Endothelial cell of umbilical vein (primary cell): ENCODE measurements at places on chromosomes 16 and 17. TPM values are rescaled to one million over a fixed set of nuclear protein-coding genes. Genes with fewer than 3 reads are reported as not detected.

GRCh38 chr17:2398655-2399571, 1.9 kb downstream of the MNT start:
- DNase-seq = peak; percentile 88

DNA sequence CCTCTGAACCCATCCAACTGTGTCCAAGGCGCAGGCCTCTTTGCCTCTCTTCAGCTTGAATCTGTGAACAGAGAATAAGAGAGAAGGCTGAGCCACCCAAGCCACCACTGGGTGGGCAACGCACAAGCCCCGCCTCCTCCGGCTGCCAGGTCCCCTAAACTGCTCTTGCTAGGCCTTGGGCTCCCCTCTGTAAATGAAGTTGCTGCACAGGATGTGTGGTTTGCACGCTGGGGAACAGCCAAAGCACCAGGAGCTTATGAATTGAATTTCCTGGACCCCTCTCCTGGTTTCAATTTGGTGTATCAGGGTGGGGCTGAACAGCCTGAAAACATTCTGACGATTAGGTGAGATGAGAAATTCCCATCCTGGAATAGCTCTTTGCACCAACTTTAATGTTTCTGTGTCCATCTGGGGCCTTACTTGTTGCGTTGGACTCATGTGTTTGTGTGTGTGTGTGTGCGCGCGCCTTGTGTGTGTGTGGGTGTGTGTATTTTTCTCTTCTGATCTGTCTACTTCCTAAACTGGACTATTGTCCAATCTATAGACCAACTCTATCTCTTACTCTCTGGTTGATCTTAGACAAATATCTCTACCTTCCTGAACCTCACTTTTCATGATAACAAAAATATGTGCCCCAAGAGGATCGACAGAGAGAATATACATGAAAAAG, 2.3 kb downstream of the CCL1 start:
- no peak for DNase-seq

GRCh38 chr17:9971991-9972390, 66.9 kb upstream of the RCVRN start:
- no peak for DNase-seq

DNA sequence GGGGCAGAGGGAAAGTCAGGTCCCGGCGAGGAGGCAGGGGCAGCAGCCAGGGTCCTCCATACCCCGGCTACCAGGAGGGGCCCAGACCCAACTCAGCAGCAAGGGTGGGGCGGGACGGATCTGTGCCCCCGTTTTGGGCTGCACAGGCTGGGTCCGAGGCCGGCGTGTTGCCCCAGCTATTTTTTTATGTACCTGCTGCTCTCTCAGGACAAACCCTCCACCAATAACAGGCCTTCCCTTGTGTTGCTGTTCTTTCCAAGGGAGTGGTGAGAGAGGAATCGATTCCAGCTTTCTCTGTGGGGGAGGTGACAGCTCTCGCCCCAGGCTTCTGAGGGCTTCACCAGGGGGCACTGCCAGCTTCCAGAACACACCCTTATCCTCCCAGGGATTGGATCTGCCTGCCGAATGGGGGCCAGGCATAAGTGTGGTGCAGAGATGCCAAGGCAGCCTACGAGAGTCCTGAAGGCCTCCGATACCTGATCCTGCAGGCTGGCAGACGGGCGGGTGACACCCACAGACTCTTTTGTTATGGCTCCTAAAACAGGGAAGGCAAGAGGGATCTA, 22.3 kb downstream of the RTN4RL1 start:
- DNase-seq = no peak

- no peak for DNase-seq
Observed at GRCh38 chr16:72188541-72188940, 16.6 kb upstream of the PMFBP1 start.

- DNase-seq = no peak
Observed at GRCh38 chr16:75957870-75958269, 231.6 kb upstream of the CPHXL start.

GRCh38 chr16:1300664-1301476, 8.6 kb upstream of the UBE2I start:
- peak; percentile 48 for DNase-seq

The CLEC18B gene
- 0.06 TPM in 1 of 2 replicates, not detected in the other for polyA plus RNA-seq

The PRAC2 gene
- not detected in 2 replicates for polyA plus RNA-seq

The FAM171A2 gene
- polyA plus RNA-seq = 11.3 and 13.0 TPM in 2 replicates

The HLF gene
- polyA plus RNA-seq = not detected in 2 replicates

The TAT gene
- not detected in 2 replicates for polyA plus RNA-seq
